NAMALWA (cell line): ENCODE measurements at places on chromosomes 12 and 14.
A peak's percentile ranks its signal among the peaks of the same experiment; 100 is the strongest.

GRCh38 chr12:108214486-108214885 lies 85.4 kb downstream of the WSCD2 start:
- DNase-seq = peak; percentile 19

DNA sequence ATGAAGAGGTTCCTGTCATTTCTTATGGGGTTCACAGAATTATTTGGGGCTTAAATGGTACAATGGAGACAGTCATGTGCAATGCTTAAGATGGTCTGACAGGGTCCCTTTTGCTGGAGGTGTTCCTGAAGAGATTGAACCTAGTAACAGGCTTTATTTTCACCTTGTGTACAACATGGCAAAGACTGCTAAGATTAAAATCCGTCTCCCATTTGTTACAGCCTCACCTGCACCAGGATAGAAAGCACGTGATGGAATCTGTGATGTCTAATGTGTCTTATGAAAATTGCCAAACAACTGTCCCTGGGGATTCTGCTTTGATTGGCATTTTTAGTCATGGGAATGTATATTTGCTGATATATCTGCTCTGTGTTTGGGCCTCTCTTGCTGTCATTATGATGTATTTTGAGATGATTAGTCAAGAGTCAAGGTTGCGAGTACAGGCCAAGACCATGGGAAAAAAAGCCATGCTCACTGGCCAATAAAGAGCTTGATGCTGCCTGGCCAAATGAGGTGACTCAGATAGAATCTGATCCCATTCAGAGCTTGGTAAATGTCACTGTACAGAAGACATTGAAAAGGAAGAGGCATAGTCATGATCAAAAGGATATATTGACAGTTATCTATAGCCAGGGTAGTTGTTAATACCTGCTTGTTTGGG lies 96.1 kb downstream of the FLRT2 start:
- no peak for DNase-seq

GRCh38 chr14:102579696-102580549 lies 12.5 kb upstream of the RCOR1 start:
- no peak for DNase-seq

DNA sequence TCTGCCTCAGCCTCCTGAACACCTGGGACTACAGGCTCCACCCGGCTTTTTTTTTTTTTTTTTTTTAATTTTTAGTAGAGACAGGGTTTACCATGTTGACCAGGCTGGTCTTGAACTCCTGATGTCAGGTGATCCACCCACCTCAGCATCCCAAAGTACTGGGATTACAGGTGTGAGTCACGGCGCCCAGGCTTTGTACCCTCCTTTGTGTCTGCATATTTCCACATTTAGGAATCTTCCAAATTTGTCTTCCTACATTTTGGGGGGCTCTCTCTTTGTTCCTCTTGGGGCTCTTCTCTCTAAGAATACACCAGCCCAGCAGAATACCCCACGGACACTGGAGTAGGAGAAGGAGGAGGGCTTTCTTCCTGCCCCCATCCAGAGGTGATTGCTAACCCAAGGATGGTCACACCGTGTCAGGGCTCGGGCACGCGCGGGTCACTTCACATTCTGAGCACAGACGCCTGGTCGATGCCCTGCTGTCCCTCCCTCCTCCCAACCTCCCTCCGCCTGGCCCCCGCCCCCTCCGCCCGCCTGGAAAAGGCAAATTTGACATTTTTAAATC lies 2.1 kb upstream of the DNAJC22 start:
- DNase-seq = no peak

GRCh38 chr14:96861568-96862310 lies 64.6 kb downstream of the VRK1 start:
- no peak for DNase-seq

DNA sequence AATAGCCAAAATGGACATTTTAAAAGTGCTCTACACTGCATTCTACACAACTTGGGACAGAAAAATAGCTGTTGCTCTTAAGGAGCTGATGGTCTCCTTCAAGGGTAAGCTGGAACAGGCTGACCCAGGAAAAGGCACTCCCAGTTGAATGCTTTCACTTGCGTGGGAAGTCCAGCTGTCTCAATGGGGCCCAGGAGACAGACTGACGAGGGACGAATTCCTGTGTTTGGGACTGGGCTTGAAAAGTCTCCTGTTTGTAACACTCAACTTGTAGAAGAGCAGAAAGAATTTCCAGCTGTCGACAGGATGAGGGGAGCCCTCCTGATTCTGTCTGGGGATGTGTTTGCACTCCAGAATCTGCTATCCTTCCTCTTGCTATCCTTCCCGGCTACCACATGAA lies 180.8 kb downstream of the ZFP36L1 start:
- DNase-seq = no peak

DNA sequence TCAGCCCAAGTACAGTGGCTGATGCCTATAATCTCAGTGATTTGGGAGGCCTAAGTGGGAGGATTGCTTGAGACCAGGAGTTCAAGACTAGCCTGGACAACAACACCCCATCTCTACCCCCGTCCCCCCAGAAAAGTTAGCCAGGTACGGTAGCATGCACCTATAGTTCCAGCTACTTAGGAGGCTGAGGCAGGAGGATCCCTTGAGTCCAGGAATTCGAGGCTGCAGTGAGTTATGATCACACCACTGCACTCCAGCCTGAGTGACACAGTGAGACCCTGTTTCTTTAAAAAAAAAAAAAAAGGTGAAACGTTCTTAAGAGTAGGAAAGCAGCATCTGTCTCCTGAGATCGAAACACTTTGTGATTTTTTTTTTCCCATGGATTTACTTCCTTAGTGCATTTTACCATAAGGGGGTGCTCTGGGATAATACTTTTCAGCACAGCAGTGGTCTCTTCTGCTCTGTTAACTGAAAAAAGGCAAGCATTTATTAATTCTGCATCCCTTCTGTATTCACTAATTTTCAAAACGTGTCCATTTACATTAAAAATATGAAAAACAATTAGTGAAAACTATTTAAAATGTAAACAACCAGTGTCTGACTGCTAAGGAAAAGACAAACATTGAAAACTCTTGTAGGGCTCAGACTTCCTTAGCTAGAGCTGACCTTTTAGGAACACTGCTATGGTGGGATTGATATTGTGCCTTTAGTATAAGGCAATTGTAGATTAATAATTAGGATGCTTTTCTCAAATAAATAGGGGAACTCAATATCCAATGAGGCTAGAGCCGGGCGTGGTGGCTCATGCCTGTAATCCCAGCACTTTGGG lies 31.2 kb upstream of the USP44 start:
- DNase-seq = no peak

- DNase-seq = no peak
Observed at GRCh38 chr14:97655169-97655948, 858.2 kb downstream of the VRK1 start.

DNA sequence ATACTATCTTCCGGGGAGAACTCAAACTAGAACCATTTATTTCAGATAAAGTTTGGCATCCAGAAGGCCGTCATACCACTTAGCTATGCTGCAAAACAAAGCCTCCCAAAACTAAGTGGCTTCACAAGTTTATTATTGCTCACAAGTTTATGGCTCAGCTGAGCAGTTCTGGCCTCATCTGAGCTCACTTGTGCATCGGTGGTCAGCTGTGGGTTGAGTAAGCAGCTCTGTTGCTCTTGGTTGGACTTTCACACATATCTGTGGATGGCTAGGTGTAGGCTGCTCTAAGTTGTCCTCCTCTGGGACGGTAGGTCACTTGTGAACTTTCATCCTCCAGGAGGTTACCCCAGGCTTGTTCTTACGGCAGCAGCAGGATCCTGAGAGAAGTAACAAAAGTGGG lies 162.7 kb downstream of the BTG1 start:
- DNase-seq = no peak

DNA sequence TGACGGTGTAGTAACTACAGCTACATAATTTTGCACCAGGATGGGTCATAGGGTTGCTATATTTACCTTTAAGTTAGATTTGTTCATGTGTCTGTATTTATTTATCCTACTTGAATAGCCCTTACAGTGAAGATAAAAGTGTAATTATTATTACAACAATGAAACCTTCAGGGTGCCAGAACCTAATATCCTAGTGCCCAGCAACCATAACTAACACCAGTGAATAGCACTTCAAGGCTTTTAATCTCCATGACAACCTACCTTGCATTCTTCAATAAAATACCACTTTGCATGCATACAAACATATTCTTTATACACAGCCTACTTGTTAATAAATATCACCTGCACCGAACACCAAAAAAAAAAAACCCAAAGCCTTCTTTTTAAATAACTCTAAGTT lies 58.7 kb upstream of the G2E3 start:
- no peak for DNase-seq

DNA sequence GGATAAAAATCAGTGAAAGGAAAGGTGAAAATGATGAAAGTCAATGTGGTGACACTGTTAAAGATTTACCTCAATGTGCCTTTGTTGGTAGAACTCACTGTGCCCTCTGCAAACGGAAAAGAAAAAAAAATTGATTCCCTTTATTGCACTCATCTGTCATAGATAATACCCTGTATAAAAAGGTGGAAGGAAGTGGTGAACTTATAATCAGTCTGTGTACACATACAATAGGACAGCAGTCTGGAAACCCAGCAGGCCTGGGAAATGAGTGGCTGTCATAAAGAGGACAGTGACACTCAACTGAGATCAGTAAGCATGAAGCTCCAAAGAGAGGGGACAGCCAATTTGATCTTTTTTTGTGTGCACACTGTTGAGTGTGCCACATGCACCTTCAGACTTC lies 364.7 kb downstream of the NOVA1 start:
- DNase-seq = no peak

- DNase-seq = no peak
Observed at GRCh38 chr12:7870335-7870734, 2.4 kb downstream of the SLC2A14 start.

GRCh38 chr12:62789851-62790250 lies 145.1 kb downstream of the PPM1H start:
- no peak for DNase-seq

- no peak for DNase-seq
Observed at GRCh38 chr14:57153286-57153685, 115.4 kb downstream of the EXOC5 start.

DNA sequence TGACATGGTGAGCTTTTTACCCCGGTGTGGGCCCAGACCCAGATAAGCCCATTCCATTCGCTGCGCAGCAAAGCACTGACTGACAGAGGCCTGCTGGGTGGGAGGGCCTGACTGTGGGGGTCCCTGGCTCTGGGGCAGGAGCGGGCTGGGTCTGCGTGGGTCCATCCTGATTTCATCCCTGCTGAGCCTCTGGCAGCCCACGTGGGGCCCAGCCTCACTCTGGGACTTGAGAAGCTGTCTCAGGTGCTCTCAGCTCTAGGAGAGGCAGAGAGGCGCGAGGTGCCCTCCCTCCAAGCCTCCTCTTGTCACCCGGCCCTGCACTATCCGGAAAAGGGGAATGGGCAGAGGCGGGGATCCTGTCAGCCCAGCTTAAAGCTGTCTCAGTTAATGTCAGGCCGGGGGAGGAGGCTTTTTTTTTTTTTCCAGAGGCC lies 927 bp downstream of the ABCB9 start:
- no peak for DNase-seq

- no peak for DNase-seq
Observed at GRCh38 chr12:56146492-56147460, 5.6 kb upstream of the MYL6B start.
